ENCODE measurements at places on chromosomes 16 and 17.

GRCh38 chr16:27222249-27223225 is 19.2 kb downstream of the KDM8 start:
- peak; percentile 61 for DNase-seq

GRCh38 chr17:37844158-37844976 is 79.8 kb upstream of the TBC1D3K start:
- DNase-seq = peak; percentile 58

DNA sequence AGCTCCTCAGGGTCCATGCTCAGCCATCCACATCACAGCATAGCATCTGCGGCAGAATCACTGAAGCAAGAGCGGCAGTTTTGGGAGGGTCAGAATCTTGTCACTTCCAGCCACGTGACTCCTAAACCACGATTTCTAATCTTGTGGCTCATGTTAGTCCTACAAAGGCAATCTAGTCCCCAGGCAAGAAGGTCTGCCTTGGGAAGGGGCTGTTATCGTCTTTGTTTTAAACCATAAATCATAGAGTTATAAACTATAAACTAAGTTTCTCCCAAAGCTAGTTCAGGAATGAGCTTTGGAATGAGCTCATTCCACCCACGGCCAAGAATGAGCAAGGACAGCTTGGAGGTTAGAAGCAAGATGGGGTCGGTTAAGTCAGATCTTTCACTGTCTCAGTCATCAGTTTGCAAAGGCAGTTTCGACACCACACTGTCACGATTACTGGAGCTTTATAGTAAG is 20.8 kb upstream of the DNAH17 start:
- no peak for DNase-seq

GRCh38 chr16:89918453-89919347 is at the start of gene MC1R:
MC1R (plus strand) TSS chr16:89918862; CDS start chr16:89919259, 397 bp downstream.
- DNase-seq = peak; percentile 51

DNA sequence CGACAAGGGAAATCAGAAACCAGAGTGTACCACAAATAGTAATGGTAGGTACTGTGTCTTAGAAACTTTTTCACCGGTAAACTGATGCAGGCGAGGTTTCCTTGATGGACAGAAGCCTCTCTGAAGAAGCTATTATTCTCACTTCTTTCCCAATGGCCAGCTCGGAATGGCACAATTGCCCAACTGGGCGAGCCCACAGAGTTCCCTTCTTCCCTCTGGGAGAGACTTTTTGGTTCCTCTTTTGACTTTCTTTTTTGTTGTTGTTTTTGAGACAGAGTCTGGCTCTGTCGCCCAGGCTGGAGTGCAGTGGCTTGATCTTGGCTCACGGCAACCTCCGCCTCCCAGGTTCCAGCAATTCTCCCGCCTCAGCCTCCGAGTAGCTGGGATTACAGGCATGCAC is 16.9 kb downstream of the SLC43A2 start:
- no peak for DNase-seq

DNA sequence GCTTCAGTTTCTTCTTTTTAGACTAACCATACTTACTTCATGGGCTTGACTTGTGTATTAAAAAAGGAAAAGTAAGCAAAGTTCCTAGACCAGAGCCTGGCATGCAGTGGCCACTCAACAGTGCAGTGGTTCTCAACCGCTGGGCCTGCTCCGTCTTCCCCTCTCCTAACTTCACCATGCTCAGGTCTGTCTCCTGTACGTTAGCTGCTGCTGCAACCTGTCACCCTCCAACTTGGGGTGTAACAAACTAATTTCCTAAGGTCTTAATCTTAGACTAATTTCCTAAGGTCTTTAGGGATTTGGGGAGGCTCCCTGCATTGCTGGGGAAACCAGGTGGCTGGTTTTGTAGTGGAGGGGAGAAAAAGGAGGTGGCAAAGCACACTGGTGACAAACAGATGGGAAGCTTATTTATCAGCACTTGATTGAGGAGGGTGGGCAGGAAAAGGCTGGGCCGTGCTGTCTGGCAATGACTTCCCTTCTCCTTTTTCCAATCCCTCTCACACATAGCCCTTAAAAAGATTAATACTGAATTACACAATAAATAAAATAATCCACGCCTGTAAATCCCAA is 2.2 kb upstream of the ARL4D start:
- DNase-seq = no peak

GRCh38 chr17:74085434-74085833 is 118.0 kb upstream of the RPL38 start:
- no peak for DNase-seq

DNA sequence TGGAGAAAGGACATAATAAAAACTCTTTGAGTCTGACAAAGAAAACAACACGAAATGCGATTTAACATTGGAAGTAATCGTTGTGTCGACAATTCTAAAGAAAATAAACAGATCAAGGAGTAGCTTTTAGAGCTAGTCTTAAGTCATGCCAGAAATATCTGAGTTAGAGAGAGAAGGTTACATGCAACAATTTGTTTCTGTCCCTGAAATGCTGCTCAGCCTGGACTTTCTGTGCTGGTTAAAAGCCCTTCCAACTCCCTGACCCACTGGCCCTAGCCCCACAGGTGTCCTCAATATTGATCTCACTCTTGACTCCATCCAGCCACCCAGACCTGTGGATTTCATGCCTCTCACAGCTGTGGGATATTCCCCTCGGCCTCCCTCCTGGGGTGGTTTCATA is 33.2 kb upstream of the TEX2 start:
- no peak for DNase-seq

- no peak for DNase-seq
Measured at GRCh38 chr17:65381152-65381551, 180.3 kb downstream of the AXIN2 start.

GRCh38 chr16:22356930-22357634 is 17.3 kb downstream of the CDR2 start:
- no peak for DNase-seq

DNA sequence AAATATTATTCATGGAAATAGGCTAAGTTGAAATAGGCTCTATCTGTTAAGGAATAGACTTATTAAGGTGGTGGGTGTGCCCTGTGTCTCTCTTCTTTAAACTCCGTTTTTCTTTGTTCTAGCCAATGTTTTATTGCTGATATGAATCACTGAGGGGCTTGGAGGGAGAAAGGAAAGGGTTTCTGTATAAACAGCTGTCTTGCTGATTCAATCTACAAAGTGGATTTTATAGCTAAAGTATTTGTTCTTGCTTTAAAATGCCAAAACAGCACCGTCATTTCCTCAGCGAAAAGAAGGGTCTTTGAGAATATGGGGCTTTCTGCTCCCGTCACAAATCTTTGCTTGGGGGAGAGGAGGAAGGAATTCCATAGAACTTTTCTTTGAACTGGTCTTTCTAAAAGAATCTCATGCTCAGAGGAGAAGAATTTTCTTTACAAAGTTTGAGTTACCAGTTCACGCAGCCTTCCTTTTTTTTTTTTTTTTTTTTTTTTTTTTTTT is 39.3 kb downstream of the MSI2 start:
- peak; percentile 41 for DNase-seq

GRCh38 chr16:83940119-83940518 is 12.9 kb upstream of the OSGIN1 start:
- DNase-seq = no peak

GRCh38 chr17:41008811-41009210 is at the start of gene KRTAP3-1:
KRTAP3-1 (minus strand) TSS chr17:41009128; CDS start chr17:41009074, 54 bp downstream.
- no peak for DNase-seq

DNA sequence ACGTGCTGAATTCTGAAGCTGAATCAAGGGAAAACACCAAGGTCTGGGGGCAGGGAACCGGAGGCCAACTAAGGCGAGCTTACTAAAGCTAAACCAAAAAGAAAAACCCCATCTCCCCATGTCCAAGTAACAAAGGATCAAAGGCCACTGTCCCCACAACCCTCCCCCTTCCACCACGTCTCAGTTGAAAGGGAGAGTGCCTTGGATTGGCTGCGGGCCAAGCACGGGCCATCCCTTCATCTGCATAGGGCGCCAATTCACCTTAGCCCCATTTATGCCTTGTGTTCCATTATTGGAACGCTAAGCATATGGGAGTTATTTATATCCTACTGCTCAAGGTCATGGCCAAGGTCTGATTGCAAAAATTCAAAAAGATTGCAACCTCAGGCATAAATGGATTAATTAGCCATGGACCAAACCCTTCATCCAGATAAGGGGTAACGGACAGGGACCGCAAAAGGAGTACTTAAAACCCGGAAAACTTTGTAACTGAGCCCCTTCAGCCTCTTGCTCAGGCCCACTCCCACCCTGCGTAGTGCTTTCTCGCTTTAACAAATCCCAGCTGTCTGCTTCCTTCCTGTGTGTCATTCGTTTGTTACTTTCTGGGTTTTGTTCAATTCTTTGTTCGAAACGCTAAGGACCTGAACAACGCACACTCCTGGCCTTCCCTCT is 740 bp upstream of the ATP6V0D1 start:
- peak; percentile 38 for DNase-seq

GRCh38 chr17:79612468-79613194 is 1.8 kb upstream of the RBFOX3 start:
- peak; percentile 59 for DNase-seq

GRCh38 chr16:1963806-1964505 is 670 bp downstream of the RPS2 start:
- no peak for DNase-seq

DNA sequence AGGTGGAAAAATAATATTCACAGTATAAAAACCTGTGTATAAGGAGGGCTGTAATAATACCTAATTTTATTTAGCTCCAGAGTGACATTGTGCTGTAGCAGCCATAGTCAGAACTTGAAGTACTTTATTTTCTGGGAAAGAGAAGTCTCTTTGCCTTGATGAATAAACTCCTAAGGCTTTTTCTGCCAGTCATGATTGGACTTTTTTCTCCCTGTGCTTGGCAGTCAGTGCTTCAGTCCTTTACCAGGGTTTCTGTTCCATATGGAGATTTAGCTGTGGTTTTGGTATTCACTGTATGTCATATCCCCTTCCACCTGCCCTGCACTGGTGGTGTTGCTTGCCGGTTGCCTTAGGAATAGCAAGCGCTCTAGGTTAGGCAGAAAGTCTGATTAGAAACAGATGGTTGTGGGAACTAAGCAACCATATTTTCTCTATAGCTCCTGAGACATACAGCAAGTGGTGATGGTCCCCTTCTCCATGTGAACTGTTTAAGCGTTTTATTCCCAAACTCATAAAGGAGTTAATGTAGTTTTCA is 24.7 kb downstream of the DDX42 start:
- DNase-seq = no peak

- DNase-seq = no peak
Measured at GRCh38 chr17:78019976-78020716, 61.6 kb downstream of the TNRC6C start.

- DNase-seq = no peak
Measured at GRCh38 chr16:68073902-68074760, 11.0 kb upstream of the NFATC3 start.

- no peak for DNase-seq
Measured at GRCh38 chr16:86894925-86895324, 316.6 kb downstream of the FOXL1 start.

DNA sequence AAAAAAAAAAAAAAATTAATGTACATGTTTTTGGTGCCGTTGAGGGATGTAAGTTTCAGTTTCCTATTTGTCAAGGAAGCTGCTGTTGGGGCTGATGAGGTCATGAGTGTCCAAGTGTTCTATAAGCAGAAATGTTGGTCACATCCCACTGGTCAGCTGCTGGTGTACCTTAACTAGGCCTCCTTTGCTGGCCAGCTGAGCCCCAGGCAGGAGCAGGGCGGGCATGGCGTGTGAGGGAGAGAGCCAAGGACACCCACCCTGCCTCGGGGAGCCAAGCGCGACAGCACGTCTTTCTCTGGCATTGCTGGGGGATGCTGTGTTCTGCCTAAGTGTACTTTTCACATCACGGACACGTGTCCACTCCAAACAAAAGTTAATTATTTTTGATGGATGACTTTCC is 108.1 kb upstream of the CDC42EP4 start:
- peak; percentile 54 for DNase-seq

GRCh38 chr17:39935909-39936308 is 8.4 kb downstream of the LRRC3C start:
- DNase-seq = no peak

DNA sequence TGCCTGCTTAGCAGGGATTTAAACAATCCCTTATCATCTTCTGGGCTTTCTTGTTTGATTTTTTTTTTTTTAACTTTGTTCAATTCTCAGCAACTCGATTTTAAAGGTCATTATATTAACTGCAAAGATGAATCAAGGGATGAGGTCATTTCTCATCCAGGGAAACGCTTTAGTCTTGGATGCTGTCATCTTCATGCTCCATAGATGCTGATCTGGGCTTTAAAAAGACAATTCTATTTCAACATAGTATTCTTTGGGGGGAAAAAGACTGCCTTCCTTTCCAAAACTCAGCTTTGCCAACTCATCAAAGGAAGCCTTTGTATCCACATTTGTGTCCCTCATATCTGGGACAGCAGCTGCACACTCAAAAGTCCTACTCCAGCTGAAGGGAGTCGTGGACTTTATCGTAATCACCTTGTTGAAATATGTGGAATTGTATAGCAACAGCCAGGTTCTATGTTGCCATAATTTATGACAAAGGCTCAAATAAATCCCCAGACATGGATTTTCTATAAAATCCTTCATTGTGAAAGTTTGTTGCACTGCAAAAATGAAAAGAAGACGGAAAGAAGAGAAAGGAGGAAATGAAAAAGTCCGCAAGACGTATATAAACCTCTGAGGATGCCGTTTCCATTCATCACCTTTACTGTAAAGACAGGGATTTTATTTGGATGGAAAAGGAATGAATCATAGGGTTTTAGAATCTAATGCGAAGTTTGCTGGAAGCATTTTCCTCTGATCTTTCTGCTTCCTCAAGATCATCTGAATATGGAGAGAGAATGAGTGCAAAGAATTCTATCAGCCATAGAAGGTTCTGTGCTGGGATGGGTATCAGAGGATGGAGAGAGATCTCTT is 48.6 kb upstream of the XYLT1 start:
- DNase-seq = no peak

GRCh38 chr17:27547301-27547683 is 83.7 kb upstream of the LGALS9 start:
- DNase-seq = no peak

GRCh38 chr16:4572715-4573114 is 16.6 kb downstream of the C16orf96 start:
- no peak for DNase-seq

DNA sequence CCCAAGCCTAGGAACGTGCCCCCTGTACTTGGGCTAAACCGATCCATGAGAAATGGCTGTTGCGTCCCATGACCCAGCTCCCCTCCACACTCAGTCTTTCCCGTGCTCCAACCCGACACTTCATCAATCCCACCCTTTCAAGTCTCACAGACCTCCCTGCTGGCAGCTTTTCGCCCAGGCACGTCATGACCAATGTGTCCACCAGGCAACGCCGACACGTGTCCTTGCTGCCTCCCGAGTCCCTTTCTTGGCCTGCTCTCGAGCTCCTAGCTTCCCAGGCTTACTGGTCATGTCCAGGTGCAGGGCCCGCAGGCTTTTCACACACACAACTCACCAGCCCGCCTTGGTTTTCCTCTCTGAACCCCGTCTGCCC is 12.2 kb downstream of the MNT start:
- no peak for DNase-seq

- DNase-seq = peak; percentile 95
Measured at GRCh38 chr16:28924762-28925385, at the start of gene RABEP2. RABEP2 (minus strand) TSS chr16:28925238; CDS start chr16:28925163, 75 bp downstream.
